ENCODE measurements at places on chromosomes 1 and 21.

- peak; percentile 31 for DNase-seq
Measured at GRCh38 chr1:229139331-229140118, 131.4 kb upstream of the RAB4A start.

DNA sequence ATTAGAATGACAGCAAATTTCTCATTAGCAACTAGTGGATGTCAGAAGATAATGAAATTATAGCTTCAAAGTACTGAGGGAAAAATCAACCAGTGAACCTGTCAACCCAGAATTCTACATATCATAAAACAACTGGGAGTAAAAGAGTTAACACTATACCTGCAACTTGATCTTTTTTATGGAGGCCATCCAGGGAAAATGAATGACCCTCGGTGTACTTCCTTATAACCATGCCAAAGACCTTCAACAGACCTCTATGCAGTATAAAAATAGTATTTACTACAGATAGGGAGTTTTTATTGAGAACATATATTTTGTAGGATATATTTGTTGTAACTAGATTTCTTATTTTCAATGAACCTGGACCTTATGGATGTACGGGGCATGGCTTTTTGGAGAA lies 392.5 kb upstream of the ZRANB2 start:
- DNase-seq: no peak

GRCh38 chr1:212981025-212981495 lies 30.7 kb downstream of the VASH2 start:
- DNase-seq: peak; percentile 78

DNA sequence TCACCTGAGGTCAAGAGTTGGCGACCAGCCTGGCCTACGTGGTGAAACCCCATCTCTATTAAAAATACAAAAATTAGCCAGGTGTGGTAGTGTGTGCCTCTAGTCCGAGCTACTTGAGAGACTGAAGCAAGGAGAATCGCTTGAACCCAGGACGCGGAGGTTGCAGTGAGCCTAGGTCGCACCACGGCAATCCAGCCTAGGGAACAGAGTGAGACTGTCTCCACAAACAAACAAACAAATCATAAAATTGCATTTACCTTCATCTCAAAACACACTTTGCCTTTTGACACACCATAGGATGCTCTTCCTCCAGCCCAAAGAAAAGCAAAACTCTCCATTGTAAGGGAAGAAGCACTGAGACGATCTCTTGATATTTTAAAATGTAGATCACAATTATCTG lies 4.3 kb downstream of the HNRNPU start:
- DNase-seq: no peak

- no peak for DNase-seq
Measured at GRCh38 chr1:150302338-150302737, 8.7 kb downstream of the MRPS21 start.

DNA sequence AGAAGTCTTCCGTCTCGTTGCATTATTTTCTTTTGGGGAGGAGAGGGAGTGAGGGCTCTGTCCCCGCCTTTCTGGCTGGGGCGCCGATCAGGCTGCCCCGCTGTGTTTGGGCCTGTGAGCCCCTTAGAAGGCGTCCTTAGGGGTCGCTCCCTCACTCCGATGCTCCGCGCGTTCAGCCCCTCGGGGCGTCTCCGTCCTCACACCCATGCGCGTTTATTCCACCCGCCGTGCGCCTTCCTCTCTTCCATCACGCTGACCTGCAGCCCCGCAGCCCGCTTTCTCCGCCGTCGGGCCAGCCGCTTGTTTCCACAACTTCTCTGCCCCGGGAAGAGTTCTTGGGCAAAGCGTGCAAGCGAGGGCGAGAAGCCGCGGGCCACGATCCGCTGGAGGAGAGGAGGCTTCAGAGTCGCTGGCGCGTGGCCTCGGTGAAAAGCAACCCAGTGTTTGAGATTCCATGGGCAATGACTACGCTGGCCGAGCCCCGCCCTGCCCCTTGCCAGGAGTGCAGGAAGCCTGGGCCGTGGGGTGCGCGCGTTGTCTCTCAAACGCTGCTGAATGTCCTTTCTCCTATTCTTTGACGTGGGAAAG lies 27.7 kb downstream of the TRIM11 start:
- DNase-seq: no peak

- no peak for DNase-seq
Measured at GRCh38 chr1:68339505-68339904, 107.2 kb upstream of the WLS start.

DNA sequence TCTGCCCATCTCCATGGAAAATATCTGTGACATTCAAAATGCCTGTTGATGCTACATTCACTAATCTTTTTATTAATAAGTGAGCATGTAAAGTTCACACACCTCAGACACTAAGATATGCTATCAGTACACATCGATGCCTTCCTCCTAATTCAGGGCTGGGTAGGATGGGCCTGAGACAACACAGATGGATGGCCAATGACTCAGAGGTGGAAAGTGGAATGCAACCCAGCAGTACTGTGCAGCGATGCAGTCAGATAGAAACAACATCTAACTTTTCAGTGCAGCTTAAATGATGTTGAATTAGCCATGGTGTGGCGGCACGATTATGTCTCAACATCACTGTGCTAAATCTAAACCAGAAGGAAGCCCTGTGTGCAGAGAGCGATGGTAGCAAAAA lies 161.6 kb upstream of the KCNJ15 start:
- no peak for DNase-seq

DNA sequence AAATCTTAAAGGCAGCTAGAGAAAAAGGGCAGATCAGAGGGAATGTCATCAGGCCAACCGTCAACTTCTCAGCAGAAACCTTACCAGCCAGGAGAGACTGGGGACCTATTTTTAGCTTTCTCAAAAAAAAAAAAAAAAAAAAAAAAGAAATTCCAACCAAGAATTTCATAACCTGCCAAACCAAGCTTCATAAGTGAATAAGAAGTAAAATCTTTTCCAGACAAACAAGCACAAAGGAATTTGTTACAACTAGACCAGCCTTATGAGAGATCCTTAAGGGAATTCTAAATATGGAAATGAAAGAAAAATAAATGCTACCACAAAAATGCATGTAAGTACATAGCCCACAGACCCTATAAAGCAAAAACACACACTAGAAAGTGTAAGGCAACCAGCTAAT lies 267.7 kb downstream of the AKT3 start:
- DNase-seq: no peak

GRCh38 chr1:8889925-8890785 lies 11.7 kb upstream of the ENO1 start:
- no peak for DNase-seq

DNA sequence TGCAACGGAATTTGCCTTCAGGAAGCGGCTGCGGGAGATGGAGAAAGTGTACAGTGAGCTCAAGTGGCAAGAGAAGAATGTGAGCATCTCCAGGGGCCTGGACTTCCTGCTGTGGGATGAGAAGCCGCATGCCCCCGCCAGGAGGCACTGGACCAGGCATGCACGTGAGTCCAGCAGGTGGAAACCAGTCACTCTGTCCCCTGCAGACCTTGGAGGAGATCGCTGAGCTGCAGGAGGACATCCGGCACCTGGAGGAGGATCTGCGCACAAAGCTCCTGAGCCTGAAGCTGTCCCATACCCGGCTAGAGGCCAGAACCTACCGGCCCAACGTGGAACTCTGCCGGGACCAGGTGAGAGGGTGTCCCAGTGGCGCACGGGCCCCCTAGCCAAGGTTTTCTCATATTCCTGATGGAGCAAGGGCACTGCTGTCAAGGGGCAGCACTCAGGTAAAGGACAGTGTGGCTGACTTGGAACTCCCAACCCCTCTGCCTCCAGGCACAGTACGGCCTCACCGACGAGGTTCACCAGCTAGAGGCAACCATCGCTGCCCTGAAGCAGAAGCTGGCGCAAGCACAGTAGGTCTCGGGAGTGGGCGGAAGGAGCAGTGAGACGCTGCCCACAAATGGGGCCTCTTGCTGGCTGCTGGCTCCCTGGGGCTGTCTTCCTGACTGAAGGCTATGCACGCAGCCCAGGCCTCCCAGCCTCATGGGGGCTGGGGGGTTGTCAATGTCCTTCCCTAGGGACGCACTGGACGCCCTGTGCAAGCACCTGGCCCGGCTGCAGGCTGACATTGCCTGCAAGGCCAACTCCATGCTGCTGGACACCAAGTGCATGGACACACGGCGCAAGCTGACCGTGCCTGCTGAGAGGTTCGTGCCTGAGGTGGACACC lies 1.2 kb upstream of the ADPRS start:
- no peak for DNase-seq

DNA sequence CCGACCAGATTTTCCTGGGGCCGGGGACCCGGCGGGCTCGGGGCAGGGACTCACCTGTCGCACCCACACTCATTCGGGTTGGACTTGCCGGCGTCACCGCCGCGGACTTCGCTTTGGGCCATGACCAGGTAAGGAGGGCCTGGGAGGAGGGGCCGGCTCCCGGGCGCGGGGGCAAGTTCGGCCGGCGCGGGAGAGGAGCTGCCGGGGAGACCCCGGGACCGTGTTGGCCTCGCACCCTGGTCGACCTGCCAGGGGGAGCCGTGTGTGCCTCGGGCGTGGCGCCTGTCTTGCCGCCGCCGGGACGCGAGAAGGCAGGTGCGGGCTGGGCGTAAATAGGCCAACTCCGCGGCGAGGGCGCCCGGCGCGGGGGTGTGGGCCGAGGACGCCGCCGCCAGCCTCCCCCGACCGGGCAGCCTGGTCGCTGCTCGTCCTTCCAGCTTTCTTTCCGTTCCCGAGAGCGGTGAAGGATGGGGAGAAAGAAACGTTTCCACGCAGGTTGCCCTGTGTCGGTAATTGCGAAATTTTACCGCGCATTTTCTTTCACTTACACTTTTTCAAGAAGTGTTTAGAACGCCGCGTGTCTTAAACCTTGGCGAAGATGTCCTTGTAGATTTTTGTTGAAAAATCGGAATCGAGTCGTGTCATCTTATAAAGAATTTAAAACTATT lies 558 bp downstream of the USP1 start:
- DNase-seq: no peak

DNA sequence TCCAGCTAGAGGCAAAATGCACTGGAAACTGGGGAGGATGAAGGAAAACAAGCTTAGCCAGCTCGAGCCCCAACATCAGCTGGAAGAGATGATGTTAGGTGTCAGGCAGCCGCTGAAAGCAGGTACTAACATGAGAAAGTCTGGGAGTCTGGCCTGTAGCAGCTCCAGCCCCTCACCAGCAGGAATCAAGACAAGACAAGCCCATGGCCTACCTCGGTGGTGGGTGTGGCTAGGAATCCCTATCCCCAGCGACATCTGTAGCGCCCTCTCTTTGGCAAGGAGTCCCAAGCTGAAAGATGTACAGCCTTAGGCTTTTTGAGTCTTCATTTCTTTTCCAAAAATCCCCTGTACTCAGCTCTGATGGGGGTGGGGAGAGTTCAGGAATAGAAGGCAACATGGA lies 2.6 kb downstream of the DLGAP3 start:
- DNase-seq: no peak

DNA sequence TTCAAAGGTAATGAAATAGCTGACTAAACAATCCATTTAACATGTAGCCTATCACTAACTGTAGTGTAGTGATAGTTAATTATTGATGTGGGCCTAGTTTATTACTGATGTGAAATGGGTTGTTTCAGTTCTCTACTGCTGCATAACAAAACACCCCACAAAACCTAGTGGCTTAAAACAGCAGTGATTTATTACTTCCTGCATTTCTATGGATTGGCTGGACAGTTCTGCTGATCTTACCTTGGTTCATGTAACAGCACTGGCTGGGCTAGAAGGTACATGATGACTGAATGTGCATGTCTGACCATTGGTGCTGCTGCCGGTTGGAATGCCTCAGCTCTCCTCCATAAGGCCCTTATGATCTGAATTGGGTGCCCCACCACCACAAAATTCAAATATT lies 5.4 kb upstream of the ABL2 start:
- no peak for DNase-seq

DNA sequence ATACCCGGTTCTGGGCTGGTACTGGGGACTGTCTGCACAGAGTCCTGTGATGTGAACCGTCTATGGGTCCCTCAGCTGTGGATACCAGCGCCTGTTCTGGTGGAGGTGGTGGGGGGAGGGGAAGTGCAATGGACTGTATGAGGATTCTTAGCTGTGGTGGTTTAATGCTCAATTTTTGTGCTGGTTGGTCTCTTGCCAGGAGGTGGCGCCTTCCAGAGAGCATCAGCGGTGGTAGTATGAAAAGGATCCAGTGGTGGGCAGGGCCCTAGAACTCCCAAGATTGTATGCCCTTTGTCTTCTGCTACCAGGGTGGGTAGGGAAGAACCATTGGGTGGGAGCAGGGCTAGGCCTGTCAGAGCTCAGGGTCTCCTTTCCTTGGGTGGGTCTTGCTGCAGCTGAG lies 89.4 kb upstream of the B3GALT2 start:
- DNase-seq: no peak

GRCh38 chr1:96698342-96698983 lies 23.1 kb upstream of the PTBP2 start:
- no peak for DNase-seq

DNA sequence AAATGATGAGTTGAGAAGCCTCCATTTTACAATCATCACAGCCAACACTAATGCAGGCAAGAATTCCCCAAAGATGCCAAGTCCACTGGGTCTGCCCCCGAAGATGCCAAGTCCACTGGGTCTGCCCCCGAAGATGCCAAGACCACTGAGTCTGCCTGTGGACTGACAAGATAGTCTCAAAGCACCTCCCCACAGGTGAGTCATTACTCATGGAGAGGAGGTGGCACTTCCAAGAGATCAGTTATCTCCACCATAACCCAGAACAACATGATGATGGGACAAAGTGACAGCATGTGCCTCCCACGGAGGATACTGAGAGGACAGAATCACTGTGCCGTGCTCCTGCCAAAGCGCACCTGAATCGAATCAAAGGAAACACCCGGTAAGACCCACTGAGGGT lies 4.8 kb downstream of the PTTG1IP start:
- DNase-seq: no peak

DNA sequence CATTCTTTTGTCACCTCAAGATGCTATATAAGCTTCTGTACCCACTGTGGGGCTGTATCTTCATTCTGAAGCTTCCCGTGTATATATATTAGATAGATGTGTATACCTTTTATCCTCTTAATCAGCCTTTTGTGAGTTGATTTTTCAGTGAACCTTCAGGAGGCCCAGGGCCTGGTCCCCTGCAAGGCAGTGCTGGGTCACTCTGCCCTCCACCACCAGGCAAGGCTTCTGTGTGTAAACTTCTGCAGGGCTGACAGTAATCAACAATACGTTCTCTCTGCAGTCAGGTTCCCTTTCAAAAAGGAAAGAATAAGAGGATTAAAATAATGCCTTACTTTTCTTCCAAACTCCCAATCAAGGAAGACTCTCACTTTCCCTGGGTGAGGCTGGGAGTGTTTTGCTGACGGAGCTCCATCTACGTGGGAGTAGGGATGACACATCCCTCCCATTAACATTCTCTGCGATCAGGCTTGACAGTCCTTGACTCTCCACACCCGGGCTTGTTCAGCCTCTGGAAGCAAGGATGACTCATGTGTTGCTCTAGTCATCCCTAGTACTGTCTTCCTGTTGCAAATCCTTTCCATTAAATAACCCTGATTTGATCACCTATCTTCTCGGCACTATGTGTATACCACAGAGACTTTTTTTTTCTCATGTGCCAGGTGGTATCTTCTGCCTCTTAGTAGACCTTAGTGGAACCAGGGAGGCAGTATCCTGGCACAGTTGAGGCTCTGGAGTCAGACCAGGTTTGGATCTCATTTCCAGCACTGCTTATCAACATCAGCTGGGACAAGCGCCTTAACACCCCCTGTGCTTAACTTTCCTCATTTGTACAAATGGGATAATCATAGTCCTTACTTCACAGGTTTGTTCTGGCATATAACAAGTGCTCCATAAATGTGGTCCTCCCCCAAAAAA lies 70.3 kb upstream of the KCNK1 start:
- DNase-seq: no peak
